Spinal cord (tissue), 10 donors: ENCODE measurements at places on chromosomes 4 and X.

- no peak for DNase-seq
Measured at GRCh38 chrX:36160081-36160480, 240.5 kb downstream of the CFAP47 start.

DNA sequence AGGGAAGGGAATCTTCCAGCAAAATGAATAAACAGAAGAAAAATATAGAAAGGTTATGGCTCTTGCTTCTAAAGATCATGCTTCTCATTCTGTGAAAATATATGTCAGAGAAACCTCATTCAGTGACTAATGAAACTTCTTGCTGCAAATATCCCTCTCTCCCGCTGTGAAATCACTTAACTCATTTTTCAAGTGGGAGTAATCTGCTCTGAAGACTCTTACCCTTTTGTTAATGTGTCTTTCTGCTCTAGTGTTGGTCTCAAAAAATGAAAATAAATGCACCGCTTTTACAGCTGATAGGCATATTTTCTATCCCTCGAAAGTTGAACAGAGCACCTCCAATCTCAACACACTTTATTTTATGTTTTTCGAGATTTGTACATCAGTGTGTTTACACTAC is 252.3 kb downstream of the NLGN4X start:
- DNase-seq = no peak

DNA sequence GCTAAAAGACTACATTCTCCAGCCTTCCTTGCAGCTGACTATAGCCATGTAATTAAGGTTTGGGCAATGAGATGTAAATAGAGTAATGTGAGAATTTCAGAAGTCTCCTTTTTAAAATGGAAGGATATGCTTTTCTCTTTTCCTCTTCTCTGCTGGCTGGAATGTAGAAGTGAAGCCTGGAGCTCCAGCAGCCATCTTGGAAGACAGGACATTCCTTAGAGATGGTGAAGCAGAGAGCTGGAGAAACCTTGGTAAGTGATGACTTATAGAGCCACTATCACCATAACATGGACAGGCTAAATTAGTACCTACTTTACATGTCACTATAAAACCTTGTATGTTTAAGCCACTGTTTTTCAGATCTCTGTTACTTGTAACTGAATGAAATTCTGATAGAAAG is 48.0 kb downstream of the RASL11B start:
- no peak for DNase-seq

- peak; percentile 11 for DNase-seq
Measured at GRCh38 chrX:136260776-136261175, 9.6 kb upstream of the MAP7D3 start.

DNA sequence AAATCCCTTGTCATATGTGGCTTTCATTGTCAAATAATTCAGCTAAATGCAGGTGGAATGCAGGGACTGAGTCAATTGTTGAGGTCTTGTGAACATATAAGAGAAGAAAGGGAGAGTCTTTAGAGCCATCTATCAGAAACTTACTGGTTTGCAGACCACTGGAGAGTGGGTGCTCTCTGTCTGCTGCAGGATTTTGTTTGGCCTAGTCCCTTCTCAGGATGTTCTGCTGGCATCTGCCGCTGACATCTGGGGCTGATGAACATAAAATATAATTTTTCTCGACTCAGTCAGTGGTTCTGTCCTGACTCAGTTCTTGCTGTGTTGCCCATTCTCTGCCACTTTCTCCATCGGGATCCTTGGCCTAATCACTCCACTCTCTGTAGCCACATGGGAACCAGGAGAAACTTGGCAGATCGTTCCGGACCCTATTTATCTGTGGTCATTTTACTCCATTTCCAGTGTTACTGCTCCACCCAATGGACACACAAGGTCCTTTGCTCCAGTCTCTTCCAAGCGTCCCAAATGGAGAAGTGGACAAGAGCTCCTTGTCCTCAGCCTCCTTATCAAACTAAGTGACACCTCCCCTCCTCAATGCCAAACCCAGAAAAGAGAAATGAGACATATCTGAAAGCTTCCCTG is 436.2 kb downstream of the FAT4 start:
- DNase-seq = no peak

DNA sequence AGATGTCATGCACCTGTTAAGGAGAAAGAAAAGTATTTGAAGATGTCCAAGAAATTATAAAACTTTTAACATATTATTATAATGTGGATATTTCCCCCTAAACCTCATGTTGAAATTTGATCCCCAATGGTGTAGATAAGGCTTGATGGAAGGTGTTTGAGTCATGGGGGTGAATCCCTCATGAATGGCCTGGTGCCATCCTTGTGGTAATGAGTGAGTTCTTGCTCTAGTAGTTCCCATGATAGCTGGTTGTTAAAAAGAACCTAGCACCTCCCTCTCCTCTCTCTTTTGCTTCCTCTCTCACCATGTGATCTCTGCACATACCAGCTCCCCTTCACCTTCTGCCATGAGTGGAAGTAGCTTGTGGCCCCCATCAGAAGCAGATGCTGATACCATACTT is 176.6 kb upstream of the NR3C2 start:
- DNase-seq = no peak

GRCh38 chr4:80646061-80646460 is 310.5 kb downstream of the CFAP299 start:
- no peak for DNase-seq

DNA sequence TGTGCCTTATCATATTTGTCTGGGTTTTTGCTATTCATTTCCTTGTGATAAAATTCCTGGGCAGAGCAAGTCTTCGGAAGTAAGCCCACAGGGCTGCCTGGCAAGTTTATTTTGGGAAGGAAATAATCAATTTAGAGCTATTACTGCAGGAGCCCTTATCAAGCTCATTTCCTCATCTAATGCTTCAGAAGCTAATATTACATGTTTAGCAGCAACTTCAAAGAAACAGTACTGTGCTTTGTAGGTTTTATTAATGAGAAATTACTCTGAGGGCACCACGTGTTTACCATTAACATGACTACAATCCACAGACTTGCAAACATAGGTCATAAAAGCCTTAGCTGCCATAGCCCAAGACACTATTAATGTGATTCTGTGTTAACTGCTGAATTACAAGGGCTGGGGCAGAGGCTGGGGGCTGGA is 540.0 kb downstream of the SPRY1 start:
- DNase-seq = no peak

DNA sequence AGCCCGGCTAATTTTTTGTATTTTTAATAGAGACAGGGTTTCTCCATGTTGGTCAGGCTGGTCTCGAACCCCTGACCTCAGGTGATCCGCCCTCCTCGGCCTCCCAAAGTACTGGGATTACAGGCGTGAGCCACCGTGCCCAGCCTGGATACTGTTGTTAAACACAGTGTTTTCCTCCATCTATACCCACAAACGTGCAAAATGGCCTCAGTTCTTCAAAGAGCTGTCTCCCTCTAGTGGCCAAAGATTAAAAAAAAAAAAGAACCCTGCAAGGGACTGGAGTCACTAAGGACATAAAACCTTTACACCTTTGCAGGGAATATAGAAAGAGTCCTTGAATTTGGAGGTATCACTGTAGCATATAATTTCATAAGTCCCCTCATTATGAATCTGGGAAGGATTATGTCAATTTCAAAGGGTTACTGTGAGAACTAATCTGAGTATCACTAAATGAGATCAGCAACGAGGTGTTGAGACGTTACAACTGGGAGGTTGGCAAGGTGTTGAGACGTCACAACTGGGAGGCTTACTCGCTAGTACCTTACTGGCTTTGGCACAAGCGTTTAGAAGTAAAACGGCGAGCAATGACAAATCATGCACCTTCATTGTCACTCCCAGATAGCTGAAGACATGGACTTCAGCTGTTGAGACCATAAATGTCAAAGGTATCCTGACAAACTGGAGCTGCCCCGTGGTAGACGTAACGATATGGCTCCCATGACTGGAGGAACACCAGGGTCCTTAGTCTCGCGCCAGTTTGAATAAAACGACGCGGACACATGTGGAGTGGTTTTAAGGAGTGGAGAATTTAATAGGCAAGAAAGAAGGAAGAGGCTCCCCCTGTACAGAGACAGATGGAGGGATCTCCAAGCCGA is 33.4 kb upstream of the ENPP6 start:
- peak; percentile 80 for DNase-seq

DNA sequence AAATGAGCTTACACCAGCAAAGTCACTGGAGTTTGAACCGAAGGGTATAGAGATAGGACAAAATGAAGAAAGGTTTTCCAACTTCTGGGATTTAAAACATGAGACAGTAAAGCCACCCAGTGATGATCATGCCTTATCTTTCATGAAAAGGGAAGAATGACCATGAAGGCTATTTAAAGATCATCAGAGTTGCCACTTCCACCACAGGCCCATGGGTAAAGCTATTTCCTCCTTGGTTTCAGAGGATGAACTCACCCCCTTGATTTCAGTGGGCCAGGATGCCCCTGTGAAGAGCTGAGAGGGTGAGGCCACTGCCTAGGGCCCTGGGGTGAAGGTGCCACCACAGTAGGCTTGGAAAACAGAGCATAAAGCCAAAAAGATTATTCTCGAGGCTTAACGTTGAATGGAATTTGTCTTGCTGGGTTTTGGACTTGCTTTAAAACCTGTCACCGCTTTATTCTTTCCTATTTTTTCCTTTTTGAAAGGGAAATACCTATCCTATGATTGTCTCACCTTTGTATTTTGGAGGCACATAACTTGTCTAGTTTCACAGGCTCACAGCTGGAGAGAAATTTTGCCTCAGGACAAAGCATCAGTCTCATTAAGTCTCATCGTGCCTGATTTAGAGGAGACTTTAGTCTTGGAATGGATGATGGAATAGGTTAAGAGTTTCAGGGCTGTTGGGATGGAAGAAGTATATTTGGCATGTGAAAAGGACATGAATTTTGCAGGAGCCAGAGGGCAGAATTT is 254.0 kb downstream of the SNCA start:
- DNase-seq = no peak
